ENCODE measurements at places on chromosomes 6 and 20. TPM values are rescaled to one million over a fixed set of nuclear protein-coding genes. Genes with fewer than 3 reads are reported as not detected.
A peak's percentile ranks its signal among the peaks of the same experiment; 100 is the strongest.

GRCh38 chr20:650954-651353 is 2.0 kb downstream of the SRXN1 start:
- peaks cover 12% of the 10 kb centered on the region for H3K4me1 ChIP-seq
- no peaks in the 10 kb centered on the region for H3K27me3 ChIP-seq
- H3K27ac ChIP-seq = no peak overlapping the region
- peaks cover 36% of the 10 kb centered on the region for H3K36me3 ChIP-seq

- no peak for DNase-seq
- no peak overlapping the region for H3K27ac ChIP-seq
- no peak overlapping the region for H3K4me3 ChIP-seq
- no peaks in the 10 kb centered on the region for H3K27me3 ChIP-seq
- H3K4me1 ChIP-seq = no peaks in the 10 kb centered on the region
Measured at GRCh38 chr6:56497240-56497639, 145.4 kb downstream of the DST start.

GRCh38 chr20:35942243-35942642 is 12.1 kb downstream of the SCAND1 start:
- no peak for DNase-seq
- peaks cover 36% of the 10 kb centered on the region for H3K36me3 ChIP-seq
- no peak overlapping the region for H3K4me3 ChIP-seq
- peaks cover 8% of the 10 kb centered on the region for H3K4me1 ChIP-seq
- H3K27ac ChIP-seq = no peak overlapping the region
- H3K27me3 ChIP-seq = no peaks in the 10 kb centered on the region

DNA sequence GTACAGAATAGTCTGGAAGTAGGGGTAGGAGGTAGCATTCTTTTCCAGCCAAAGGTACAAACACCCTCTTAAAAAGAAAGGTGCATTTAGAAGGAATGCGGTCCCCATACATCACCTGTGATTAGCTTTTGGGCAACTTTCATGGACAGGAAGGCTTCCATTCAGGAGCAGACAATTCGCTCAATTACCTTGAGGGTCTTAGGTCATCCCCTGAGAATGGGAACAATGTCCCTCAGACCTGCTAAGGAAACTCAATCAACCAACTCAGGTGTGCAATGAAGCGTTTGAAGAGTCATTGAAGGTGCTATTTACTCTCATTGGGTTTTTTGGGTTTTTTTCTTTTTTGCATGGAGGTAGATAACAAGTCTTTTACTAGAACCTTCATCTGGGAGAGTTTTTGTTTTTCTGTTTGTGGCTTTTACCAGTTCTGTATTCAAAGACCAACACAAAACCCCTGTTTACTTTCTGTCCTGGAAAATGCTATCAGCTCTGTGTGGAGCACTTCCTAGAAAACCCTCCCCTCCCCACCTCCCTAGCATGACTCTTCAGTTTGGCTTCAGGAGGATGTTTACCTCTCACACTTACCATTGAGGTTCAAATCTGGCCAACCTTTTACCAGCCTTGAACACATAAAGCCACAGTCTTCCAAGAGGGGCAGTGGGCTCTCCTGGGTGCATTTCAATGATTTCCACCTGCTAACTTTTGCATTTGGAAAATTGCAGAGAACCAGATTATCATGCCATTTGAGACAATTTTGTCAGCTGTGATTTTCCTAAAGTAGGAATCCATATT is 271.2 kb upstream of the PRDM1 start:
- no peaks in the 10 kb centered on the region for H3K36me3 ChIP-seq
- no peak overlapping the region for H3K4me3 ChIP-seq
- H3K27me3 ChIP-seq = no peaks in the 10 kb centered on the region

DNA sequence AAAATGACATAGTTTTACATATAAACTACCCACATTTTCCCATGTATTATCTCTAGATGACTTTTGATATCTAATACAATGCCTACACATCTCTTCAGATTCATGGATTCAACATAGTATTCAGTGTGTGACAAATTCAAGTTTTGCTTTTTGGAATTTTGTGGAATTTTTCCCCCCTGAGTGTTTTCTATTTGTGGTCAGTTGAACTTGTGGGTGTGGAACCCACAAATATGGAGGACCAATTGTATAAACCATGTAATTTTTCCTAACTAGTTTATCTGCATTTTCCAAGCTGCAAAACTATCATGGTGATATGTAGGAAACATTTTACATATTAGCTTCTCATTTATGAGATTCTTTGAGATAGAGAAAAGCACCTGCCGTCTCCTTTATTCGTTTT is 374.3 kb upstream of the SOX4 start:
- no peak for DNase-seq
- no peak overlapping the region for H3K27ac ChIP-seq
- H3K4me1 ChIP-seq = no peaks in the 10 kb centered on the region
- no peak overlapping the region for H3K4me3 ChIP-seq

- 0 out of 2 replicates have a peak, but pooled peaks cover 1% of the 10 kb centered on the region for H3K4me1 ChIP-seq
- no peaks in the 10 kb centered on the region for H3K36me3 ChIP-seq
- H3K4me3 ChIP-seq = peak overlapping the region; percentile 82
- H3K27me3 ChIP-seq = no peaks in the 10 kb centered on the region
Measured at GRCh38 chr6:26156850-26157250, 69.6 kb downstream of the HFE start.

GRCh38 chr6:166540631-166541331 is 45.7 kb downstream of the RAMACL start:
- peaks cover 5% of the 10 kb centered on the region for H3K4me1 ChIP-seq
- no peak overlapping the region for H3K4me3 ChIP-seq
- DNase-seq = peak; percentile 17
- no peak overlapping the region for H3K27ac ChIP-seq
- peaks cover 23% of the 10 kb centered on the region for H3K36me3 ChIP-seq

- no peaks in the 10 kb centered on the region for H3K4me1 ChIP-seq
- H3K4me3 ChIP-seq = no peak overlapping the region
- H3K27me3 ChIP-seq = peaks cover 3% of the 10 kb centered on the region
- H3K27ac ChIP-seq = no peak overlapping the region
- DNase-seq = no peak
Measured at GRCh38 chr20:57941604-57942381, 232.0 kb upstream of the PMEPA1 start.

DNA sequence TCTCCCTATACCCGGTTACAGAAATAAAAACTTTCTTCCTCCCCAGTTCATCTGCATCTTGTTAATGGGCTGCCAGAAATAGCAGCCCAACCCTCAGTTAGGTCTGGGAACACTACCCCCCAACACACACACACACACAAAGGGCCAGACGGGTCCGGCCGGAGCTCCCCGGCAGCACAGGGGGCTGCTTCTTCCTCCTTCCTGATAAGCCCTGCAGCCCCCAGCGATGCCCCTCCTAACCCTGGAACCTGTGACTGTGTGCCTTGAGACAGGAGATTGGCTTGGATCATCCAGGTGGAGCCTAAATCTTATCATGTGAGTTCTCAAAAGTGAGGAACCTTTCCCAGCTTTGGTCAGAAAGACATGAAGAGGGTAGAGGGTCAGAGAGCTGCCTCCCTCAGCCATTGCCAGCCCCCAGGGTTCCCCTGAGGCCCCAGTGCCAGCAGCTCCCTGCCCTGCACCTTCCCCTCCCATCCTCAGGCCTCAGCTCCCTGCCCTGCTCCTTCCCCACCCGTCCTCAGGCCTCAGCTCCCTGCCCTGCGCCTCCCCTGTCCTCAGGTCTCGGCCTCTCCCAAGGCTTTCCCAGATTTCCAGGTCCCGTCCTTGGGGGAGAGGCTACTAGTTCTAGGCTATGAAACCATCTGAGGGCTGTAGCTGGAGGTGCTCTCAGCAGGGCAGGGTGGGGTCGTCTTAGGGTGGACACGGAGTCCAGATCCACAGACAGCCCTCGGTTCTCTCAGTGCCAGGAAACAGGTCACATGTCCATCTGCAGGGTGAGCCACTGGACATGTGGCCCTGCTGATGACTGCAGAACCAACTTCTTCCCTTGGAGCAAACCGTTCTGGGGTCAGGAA is 34.5 kb upstream of the CST7 start:
- no peak for DNase-seq
- peaks cover 23% of the 10 kb centered on the region for H3K27me3 ChIP-seq
- no peak overlapping the region for H3K27ac ChIP-seq
- no peaks in the 10 kb centered on the region for H3K36me3 ChIP-seq
- H3K4me1 ChIP-seq = no peaks in the 10 kb centered on the region

DNA sequence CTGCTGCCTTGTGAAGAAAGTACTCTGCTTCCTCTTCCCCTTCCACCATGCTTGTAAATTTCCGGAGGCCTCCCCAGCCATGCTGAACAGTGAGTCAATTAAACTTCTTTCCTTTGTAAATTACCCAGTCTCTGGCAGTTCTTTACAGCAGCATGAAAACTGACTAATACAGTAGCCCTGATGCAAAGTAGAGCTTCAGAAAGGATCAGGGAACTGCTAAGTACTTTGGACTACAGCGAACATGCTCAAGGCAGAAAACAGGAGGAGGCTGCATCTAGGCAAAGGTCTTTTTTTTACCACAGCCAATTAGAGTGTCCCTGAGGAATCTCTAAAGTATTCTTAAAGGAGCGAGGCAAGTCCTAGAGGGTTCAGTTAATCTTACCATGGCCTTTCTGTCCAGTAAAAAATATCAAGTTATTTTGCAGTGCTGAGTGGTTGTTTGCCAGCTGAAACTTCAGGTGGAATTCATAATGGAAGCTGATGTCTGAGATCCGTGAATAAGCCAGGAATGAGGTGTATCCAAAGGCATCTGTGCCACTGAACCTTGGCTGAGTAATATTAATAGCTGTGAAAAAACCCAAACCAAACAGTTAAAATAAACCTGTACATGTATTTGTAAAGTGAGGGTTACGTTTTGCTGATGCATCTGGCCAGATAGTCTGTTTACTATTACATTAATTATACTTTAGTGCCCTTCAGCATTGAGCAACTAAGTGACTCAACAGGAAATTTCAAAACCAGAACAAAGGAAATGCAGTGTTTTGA is 170.4 kb downstream of the PHF3 start:
- peaks cover 15% of the 10 kb centered on the region for H3K4me1 ChIP-seq
- DNase-seq = peak; percentile 95
- H3K4me3 ChIP-seq = no peak overlapping the region
- peak overlapping the region; percentile 85 for H3K27ac ChIP-seq

DNA sequence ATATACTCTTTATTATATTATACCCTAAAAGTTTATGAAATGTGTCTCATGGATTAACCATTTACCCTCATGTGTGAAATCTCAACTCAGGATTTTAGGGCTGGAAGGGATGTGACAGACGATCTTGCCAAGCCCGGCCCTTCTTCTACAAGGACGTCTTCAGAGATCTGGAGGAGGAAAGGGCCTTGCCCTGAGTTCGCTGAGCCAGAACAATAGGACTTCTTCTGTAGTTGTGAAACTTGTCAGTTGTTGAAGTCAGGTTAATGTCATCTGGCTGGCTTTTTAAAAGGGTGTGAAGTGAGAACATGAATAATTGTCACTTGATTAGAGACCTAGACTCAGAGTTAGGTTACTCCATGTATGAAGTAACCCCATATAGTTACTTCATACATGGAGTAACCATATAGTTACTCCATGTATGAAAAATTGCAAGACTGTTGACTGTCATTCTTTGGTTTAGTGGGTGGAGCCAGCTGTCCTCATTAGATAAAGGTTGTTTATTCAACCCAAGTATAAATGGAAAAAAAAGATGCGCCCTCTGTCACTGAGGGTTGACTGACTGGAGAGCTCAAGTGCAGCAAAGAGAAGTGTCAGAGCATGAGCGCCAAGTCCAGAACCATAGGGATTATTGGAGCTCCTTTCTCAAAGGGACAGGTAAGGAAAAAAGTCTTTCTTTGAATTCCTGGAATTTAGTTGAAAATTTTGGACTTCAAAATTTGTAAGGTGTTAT is at the start of gene ARG1:
Gene ARG1, plus strand, starts transcription at position 541 of the 730 bp plus-strand sequence. Its CDS starts 57 bp downstream, at position 598.
- DNase-seq = no peak
- H3K4me1 ChIP-seq = no peaks in the 10 kb centered on the region
- H3K4me3 ChIP-seq = no peak within 1 kb of the TSS
- H3K27me3 ChIP-seq = no peaks in the 10 kb centered on the region

- peaks cover 29% of the 10 kb centered on the region for H3K4me1 ChIP-seq
- peaks cover 2% of the 10 kb centered on the region for H3K36me3 ChIP-seq
- no peaks in the 10 kb centered on the region for H3K27me3 ChIP-seq
- H3K27ac ChIP-seq = peak overlapping the region; percentile 90
- H3K4me3 ChIP-seq = no peak overlapping the region
Measured at GRCh38 chr6:117498159-117498558, 15.7 kb downstream of the DCBLD1 start.

GRCh38 chr6:36976007-36976264 is 10.1 kb downstream of the MTCH1 start:
- H3K4me3 ChIP-seq = no peak overlapping the region
- H3K36me3 ChIP-seq = peaks cover 80% of the 10 kb centered on the region
- H3K4me1 ChIP-seq = peaks cover 3% of the 10 kb centered on the region

- DNase-seq = no peak
- no peaks in the 10 kb centered on the region for H3K36me3 ChIP-seq
- no peak overlapping the region for H3K4me3 ChIP-seq
- no peaks in the 10 kb centered on the region for H3K4me1 ChIP-seq
- H3K27ac ChIP-seq = no peak overlapping the region
Measured at GRCh38 chr6:151661928-151662327, 145.6 kb upstream of the ESR1 start.

DNA sequence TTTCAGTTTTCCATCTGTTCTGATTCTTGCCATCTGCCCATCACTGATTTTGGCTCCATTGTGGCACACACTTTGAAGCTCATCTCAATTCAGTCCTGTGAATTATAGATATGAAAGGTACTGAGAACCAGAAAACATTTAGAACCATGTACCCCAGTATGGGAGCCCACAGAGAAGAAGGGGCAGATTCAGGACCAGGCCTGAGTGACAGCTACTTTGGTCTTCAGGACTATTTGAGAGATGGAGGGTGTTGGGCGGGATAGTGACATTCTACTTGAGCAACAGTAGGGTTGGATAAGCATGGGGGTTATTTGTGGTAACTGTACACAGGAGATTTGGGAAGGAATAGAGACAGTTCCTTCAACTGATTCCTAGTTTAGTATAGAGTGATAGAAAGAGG is 259.2 kb upstream of the MANEA start:
- no peak for DNase-seq
- H3K27ac ChIP-seq = no peak overlapping the region
- no peaks in the 10 kb centered on the region for H3K36me3 ChIP-seq
- no peak overlapping the region for H3K4me3 ChIP-seq
- no peaks in the 10 kb centered on the region for H3K27me3 ChIP-seq

DNA sequence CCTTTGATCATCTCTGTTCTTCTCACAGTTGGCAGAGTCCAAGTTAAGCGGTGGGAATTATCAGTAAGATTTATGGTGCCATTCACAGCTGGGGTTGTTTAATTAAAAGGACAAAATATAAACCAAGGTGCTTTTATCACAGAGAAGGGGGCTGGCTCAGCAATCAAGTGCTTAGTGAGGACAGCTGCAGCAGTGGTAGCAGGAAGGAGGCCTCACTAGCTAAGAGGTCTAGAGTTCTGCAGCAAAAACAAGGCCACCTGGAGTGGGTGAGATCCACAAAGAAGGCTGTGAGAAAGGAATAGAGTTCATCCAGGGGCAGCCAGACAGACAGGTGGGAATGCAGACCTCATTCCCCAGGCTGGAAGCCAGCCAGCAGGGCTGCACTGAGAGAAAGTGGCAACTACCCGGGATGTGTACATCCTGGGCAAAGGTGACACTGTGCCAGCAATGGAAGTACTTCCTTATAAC is 37.1 kb downstream of the PIGU start:
- peaks cover 1% of the 10 kb centered on the region for H3K36me3 ChIP-seq
- H3K27me3 ChIP-seq = no peaks in the 10 kb centered on the region
- H3K27ac ChIP-seq = no peak overlapping the region
- H3K4me3 ChIP-seq = no peak overlapping the region
- no peak for DNase-seq

- H3K4me1 ChIP-seq = no peaks in the 10 kb centered on the region
- H3K36me3 ChIP-seq = no peaks in the 10 kb centered on the region
Measured at GRCh38 chr6:5681480-5681879, 325.2 kb downstream of the NRN1 start.

Gene SLC22A2
- not detected for total RNA-seq

Gene FABP7
- total RNA-seq = not detected

Gene GPX5
- not detected for total RNA-seq

Gene DAAM2
- 13.1 TPM for total RNA-seq

Gene RBM12
- total RNA-seq = 69.4 TPM

Gene SAYSD1
- total RNA-seq = 5.9 TPM

Gene CEBPB
- total RNA-seq = 6.9 TPM

Gene TINAG
- total RNA-seq = not detected

Gene PHF3
- 46.9 TPM for total RNA-seq

Gene DYNLT2
- 1.1 TPM for total RNA-seq

Gene ZNF335
- 11.8 TPM for total RNA-seq
